ENCODE measurements at places on chromosomes 16 and 17.

- no peak for ATAC-seq
These were observed 33.5 kb upstream of the CBX4 start for GRCh38 chr17:79872762-79873161.

DNA sequence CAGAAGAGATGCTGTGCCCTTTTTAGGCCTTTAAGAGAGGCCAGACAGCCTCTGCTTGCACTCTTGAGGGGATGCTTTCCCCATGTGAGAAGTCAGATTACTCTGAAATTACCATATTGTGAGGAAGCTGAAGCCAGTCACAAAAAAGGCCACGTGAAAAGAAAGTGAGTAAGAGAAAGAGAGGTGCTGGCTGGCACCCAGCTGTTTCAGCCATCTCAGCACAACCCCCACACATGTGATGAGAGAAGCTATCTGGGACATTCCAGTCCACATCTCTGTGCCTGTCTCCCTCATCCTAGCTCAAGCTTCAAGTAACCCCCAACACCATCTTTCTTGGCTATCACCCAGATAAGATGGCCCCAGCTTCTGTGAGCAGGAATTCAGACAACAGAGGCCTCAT is 131.4 kb downstream of the HS3ST2 start:
- ATAC-seq, result peak; percentile 42

- ATAC-seq, result peak; percentile 41
These were observed 129.1 kb downstream of the SNX11 start for GRCh38 chr17:48236681-48237134.

DNA sequence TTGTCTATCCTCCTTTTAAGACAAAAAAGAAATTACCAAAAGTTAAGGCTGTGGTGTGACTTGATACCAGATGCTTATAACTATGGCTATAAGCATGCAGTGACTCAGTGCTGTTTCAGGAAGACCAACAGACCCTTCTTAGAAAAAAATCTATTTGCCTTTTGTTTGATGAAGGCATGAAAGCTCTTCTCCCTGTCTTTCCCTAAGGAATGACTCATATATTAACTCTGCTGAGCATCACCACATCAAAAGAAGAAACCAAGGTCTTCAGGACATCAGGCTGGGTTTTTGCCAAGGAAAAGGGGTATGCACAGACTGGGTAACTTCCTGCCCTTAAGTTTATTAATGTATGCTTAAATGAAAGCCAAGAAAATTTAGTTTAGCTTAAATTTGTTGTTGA is 47.1 kb downstream of the VMP1 start:
- peak; percentile 68 for ATAC-seq

DNA sequence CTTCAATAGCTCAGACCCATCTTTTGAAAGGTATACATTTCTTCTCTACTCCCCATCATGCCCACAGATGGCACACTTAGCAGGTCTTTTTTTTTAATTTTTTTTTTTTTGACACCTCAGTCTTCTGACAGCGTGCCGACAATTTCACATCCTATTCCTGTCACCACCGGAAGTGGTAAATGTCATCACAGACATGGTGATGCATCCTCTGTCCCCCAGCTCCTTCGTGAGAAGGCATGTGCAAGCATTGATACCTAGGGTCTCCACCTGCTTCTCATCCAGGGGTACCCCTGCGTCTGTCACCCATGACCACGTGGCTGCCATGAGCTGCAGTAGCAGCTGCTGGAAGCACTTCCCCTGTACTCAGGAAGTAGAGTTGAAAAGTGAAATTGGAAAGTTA is 35.6 kb downstream of the ELAC2 start:
- ATAC-seq, result no peak

- no peak for ATAC-seq
These were observed 107.9 kb downstream of the WSCD1 start for GRCh38 chr17:6177941-6178694.

DNA sequence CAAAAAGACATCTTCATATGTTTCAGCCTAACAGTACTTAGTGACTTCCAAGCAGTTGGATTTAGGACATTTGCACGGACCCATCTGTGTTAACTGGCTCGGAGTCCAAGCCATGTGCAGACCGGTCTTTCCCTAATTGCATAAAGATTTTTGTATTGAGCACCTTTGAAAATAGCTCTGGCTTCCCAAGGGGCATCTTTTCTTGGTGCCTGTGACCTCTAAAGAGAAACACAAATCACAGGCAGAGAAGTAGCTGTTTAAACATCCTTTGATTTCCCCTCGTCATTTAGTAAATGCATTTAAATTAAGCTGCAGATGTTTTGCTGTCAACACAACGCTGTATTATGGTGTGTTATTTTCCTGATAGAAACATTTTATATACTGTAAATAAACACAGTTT is 288.2 kb upstream of the SALL1 start:
- no peak for ATAC-seq

DNA sequence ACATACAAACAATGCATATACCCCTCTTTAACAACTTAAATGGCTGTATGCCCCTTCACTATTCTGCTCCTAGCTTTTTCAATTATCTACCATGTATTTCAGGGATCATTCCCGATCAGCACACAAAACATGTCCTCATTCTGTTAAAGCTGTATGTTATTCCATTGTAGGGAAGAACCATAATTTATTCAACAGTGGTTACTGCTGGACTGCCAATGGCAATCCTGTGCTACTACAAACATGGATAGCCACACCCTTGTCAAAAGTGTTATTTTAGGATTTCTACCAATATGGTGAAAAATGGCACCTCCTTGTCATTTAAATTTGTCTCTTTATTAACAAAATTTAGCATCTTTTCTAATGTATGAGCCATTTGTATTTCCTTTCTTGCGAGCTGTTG is 85.1 kb upstream of the BCAR1 start:
- ATAC-seq, result no peak

DNA sequence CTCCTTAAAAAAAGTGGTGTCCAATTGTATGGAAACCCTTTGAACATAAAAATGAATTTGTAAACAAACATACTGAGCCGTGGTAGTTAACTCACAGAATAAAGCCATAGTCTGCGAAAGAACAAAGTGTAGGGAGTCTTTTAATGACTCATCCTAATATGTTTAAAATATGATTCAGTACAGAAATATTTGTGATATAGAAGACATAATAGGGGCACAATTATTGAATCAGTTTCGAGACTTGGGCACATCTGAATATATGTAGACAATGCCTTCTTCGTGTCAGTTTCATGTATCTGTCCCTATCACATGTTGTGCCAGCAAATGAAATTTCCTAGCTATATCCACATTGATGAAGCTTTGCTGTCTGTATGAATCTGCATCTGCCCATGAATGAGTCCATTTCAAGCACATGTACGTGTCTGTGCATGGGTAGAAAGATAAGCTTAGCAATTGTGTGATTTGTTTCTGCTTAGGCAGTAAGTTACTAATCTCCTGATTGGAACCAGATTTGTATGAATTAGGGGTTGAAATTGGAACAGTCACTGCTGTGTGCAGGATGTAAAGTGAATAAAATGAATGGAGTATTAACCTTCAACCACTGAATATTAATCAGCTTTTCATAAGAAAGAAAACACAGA is 112.5 kb upstream of the SOX9 start:
- ATAC-seq, result no peak

- ATAC-seq, result no peak
These were observed 575.5 kb upstream of the C16orf82 start for GRCh38 chr16:26491101-26491670.

DNA sequence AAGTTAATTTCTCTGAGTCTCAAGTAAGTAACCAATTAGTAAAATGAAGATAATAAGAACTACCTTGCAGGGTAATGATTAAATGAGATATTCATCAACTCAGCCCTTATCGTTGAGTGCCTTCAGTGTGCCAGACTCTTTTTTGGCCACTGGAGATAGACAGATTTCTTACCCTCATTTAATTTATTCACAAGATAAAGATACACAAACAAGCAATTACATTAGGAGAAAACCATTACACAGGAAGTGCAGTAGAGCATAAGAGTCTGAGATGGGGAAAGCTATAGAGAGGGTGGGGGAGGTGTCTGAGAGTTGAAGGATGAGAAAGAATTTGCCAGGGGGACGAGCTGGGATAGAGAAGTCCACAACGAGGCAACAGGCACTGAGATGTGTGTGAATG is 72.5 kb upstream of the BCAR1 start:
- no peak for ATAC-seq

- ATAC-seq, result no peak
These were observed 294.4 kb downstream of the NPIPA8 start for GRCh38 chr16:18041864-18042834.

- peak; percentile 59 for ATAC-seq
These were observed 85.7 kb upstream of the CACNG3 start for GRCh38 chr16:24170407-24170806.

DNA sequence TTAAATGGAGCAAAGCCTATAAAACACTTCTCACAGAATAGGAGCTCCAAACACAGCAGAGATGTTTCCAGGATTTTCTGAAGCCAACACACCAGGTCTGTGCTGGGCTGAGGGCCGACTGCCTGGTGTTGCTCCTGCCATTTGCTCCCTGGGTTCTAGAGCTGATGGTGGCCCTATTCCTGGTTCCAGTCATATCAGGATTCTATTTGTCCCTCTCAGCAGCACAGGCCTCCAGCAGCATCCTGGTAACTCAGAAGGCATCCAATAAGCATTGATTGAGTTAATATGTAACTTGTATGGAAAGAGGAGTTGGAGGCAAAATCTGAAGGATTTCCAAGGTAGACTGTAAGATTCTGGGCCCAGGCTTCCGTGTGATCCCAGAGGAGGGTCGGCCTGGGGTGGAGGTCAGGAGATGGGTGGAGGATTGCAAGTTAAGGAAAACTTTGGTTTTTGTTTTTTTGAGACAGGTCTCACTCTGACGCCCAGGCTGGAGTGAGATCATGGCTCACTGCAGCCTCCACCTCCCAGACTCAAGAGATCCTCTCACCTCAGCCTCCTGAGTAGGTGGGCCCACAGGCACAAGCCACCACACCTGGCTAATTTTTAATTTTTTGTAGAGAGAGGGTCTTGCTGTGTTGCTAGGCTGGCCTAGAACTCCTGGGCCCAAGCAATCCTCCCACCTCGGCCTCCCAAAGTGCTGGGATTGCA is 5.7 kb downstream of the NUPR1 start:
- no peak for ATAC-seq

DNA sequence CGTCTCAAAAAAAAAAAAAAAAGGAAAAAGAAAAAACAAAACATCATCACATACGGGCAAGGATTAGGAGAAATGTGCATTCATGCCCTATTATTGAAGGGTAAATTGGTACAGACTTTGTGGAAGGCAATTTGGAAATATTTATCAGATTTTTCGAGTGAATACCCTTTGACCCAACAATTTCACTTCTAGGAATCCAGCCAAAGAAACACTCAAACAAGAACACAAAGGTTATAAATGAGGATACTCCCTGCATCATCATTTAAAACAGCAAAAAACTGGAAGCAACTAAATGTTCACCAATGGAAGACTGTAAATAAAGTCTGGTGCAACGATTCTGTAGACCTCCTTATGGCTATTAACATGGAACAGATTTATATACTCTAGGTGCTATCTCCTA is 12.9 kb downstream of the ZNF423 start:
- ATAC-seq, result no peak

DNA sequence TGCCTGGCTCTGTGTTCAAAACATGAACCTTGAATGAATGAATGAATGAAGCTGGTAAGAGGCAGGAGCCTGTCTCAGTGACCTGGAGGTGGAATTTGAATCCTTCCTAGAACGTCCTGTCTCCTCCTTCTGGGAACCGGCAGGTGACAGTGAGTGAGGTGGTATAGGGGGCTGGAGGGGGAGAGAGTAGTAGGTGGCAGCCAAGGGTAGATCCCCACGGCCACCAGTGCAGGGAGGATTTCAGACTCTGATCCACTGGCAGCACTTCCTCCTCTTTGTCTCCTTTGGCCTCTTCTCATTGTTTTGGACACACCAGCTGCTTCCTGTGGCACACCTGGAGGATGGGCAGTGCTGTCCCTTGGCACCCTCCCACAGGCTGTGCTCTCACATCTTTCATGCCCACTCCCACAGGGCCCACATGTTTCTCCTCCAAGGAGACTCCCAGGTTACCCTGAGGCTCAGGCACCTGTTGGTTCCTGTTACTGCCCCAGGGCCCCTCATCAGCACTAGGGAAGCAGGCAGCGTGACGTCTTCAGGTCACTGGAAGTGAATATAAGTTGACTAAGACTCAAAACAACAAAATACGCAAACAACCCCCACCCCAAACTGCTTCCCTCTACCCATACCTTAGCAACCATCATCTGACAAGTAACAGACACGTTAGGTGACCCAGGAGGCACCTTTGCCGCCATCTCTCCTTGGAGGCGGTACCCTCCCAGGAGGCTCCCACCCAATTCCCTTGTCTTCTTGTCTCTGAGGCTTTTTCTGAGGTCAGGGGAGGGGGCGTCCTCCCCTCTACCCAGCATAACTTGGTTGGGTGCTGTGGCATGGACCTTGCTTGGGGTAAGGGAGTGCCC is 84.6 kb downstream of the N4BP1 start:
- no peak for ATAC-seq

DNA sequence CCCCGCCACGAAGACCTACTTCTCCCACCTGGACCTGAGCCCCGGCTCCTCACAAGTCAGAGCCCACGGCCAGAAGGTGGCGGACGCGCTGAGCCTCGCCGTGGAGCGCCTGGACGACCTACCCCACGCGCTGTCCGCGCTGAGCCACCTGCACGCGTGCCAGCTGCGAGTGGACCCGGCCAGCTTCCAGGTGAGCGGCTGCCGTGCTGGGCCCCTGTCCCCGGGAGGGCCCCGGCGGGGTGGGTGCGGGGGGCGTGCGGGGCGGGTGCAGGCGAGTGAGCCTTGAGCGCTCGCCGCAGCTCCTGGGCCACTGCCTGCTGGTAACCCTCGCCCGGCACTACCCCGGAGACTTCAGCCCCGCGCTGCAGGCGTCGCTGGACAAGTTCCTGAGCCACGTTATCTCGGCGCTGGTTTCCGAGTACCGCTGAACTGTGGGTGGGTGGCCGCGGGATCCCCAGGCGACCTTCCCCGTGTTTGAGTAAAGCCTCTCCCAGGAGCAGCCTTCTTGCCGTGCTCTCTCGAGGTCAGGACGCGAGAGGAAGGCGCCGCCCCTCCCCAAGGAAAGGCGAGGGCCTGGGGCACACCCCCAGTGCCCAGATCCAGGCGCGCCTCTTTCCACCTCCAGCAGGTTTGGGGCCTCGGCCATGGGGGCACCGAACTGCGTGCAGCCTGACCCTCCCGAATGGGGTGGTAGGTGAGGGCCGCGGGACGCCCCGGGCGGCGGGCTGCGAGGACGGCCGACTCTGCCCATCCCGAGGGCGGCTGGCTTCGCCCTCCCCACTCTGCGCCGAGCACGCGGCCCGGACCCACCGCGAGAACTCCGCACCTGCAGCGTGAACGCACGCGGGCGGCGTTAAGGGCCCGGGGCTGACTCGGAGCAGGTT is 664 bp downstream of the HBQ1 start:
- peak; percentile 85 for ATAC-seq

Data from activated T-helper 17 cell treated with anti-CD3 and anti-CD28 coated beads, Interleukin-2, amount 50 U/mL, for 72 hours (primary cell).